ENCODE measurements at places on chromosomes 5 and 9.

DNA sequence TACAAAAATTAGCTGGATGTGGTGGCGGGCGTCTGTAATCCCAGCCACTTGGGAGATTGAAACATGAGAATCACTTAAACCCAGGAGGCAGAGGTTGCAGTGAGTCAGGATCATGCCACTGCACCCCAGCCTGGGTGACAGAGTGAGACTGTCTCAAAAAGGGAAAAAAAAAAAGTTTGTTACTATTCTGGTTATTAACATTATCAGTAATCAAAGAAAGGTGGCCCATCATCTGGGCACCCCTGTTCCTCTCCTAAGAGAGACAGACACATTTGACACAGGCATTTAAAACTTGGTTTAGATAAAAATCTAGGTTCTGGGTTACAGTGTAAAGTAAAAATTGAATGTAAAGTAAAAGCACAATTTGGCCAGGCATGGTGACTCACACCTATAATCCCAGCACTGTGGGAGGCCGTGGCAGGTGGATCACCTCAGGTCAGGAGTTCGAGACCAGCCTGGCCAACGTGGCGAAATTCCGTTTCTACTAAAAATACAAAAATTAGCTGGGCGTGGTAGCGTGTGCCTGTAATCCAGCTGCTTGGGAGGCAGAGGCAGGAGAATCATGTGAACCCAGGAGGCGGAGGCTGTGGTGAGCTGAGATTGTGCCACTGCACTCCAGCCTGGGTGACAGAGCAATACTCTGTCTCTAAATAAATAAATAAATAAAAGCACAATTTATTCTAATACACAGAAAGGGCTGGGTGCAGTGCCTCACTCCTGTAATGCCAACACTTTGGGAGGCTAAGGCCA, 16.7 kb upstream of the PHYHD1 start:
- no peak for DNase-seq

GRCh38 chr5:167843881-167844572, 447.4 kb upstream of the WWC1 start:
- DNase-seq = no peak

DNA sequence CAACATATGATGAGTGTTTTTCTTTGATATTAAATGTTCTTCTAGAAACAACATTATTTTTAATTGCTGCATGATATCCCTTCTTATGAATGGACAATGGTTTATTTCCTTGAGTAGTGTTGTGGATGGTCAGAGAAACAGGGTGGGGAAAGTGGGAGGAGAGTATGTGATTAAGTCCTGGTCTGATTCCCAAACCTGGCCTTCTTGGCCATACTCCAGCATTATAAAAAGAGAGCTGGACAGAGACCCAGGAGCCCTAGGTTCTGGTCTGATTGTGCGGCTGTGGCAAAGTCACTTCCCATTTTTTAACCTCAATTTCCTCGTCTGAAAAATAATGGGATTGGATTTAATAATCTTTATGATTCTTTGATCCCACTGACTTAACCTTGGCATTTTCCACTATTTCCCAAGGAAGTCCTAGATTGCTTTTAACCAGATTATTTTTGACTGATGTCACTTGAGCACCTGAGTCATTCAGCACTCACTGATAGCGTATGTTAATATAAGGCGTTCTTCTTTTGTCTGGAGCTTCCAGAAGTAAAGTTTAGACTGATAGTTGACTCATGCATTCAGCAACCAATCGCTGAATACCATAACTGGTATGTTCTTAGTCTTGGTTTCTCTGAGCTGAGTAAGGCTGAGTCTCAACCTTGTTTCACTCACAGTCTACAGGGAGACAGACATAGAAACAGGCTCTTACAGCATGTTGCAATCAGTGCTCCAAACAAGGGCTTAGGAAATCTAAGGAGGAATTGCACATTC, 26.2 kb downstream of the OSMR start:
- no peak for DNase-seq

- peak; percentile 37 for DNase-seq
Measured at GRCh38 chr9:129006328-129007034, 21.6 kb downstream of the SH3GLB2 start.

DNA sequence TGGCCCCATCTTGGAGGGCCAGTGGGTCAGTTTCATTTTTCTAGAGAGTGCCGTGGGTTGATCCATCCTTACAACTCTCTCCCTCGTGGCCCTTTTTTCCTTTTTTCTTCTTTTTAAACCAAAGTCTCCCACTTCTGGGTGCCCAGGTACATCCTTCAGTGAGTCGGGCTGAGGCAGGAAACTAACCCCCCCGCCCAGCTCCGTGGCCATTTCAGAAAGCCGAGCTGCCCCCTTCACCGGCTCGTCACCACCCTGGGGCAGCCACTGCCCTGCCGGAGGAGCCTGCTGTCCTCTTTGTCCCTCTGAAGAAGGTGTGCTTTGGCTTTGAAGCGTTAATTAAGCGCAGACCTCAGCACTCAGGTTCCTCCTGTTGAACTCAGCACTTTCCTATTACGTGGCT, 5.2 kb downstream of the CFAP77 start:
- DNase-seq = peak; percentile 42

- no peak for DNase-seq
Measured at GRCh38 chr5:73306741-73307275, 133.8 kb downstream of the TMEM174 start.

DNA sequence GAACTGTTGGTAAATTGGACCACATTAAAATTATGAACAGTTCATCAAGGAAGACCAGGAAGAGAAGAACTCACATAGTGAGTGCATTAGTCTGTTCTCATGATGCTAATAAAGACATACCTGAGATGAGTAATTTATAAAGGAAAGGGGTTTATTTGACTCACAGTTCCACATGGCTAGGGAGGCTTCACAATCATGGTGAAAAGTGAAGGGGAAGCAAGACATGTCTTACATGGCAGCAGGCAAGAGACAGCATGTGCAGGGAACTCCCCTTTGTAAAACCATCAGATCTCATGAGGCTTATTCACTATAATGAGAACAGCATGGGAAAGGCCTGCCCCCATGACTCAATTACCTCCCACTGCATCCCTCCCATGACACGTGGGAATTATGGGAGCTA, 135.9 kb upstream of the MAN2A1 start:
- DNase-seq = no peak

DNA sequence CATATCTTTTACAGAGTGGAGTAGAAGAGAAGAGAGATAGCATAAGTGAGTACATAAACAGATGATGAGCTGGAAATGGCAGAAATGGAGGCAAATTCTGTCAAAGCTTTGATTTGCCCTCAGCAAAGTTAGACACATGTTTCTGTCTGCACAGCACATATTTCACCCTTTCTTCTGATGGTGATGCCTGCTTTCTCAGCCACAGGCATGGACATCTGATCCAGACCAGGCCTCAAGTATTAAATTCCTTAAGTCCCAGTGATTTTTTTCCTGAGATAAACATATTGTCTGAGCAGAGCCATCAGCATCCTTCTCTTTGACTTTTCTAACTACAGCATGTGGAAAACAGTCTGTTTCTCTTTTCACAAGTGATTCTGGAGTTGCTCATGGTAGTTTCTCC, 409.8 kb downstream of the MAN2A1 start:
- DNase-seq = no peak

- DNase-seq = no peak
Measured at GRCh38 chr5:127796211-127796610, 93.0 kb downstream of the CCDC192 start.

- no peak for DNase-seq
Measured at GRCh38 chr5:172896465-172896864, 62.4 kb downstream of the ERGIC1 start.

DNA sequence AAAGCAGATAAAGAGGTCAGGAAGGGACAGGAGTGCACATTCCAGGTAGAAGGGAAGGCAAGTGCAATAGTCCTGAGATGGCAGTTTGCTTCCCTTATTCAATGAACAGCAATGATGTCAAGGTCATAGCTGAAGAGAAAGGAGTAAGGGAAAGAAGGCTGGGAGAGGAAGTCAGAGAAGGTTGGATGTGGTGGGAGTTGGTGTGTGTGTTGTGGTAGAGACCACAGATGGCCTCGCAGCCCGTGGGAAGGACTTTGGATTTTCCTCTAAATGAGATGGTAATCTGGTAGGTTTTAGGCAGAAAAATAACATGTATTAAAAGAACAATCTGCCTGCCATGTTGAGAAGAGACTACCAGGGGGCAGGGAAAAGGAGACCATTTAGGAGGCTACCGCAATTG, 25.1 kb upstream of the LPAR1 start:
- DNase-seq = no peak

GRCh38 chr5:73118391-73118973, 1.9 kb upstream of the TMEM171 start:
- no peak for DNase-seq

Measured in NCI-H748 treated with DMSO at 0.1 percent for 48 hours (cell line).